ENCODE measurements at places on chromosomes 7 and 10.

DNA sequence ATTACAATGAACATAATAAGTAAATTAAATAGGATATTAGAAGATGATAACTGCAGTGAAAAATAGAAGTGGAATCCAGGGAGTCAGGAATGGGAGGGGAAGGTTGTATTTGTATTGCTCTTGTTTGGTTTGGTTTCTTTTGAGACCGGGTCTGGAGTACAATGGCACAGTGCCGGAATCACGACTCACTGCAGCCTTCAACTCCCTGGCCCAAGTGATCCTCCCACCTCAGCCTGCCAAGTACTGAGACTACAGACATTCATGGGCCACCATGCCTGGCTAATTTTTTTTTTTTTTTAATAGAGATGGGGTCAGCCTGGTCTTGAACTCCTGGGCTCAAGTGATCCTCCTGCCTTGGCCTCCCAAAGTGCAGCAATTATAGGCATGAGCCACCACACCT lies 59.9 kb upstream of the LRRC4 start:
- no peak for DNase-seq

- no peak for DNase-seq
Measured at GRCh38 chr7:80608336-80608735, 30.1 kb upstream of the CD36 start.

GRCh38 chr10:97563337-97563736 lies 9.2 kb upstream of the ANKRD2 start:
- DNase-seq: no peak

DNA sequence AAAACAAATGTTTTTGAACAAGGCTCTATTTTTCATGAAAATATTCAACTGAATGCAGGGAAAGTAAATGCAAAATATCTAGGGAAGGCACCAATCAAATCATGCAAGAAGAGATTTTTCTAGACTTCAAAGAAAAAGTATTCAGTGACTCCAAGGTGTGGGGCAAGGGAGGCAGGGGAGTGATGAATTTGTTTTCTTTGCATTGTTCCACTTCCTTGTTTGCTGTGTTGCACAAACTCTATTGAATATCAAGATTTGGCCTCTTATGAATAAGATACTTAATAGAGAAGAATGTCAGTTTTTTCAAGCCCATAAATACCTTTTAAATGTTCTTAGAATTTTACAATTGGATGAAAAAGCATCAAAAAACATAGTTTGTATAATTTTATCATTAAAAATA lies 26.4 kb downstream of the STEAP1 start:
- DNase-seq: no peak

DNA sequence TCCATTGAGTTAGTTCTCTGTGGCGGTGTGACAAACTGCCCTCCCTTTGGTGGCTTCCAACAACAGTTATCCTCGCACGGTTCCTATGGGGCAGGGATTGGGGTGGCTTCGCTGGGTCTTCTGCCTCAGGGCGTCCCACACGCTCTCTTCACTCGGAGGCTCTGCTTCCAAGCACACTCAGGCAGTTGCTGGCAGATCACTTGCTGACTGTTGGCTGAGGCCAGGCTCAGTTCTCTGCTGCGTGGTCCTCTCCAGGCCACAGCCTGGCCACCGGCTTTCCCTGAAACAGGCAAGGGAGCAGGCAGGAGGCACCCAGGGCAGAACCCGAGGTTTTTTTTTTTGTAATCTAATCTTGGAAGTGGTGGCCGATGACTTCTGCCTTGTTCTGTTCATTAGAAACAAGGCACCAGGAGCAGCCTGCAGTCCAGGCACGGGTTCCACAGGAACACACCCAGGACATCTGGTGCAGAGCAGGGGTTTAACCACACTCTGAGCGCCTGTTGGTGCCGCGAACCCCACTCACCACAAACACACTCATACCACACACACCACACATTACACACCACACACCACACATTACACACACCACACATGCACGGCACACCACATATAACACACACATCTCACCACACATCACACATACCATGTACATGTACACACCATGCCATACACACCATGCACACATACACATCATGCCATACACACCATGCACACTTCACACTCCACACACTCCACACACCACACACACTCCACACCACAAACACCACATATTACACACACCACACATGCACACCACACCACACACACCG lies 112.2 kb downstream of the PTPN20 start:
- DNase-seq: no peak

DNA sequence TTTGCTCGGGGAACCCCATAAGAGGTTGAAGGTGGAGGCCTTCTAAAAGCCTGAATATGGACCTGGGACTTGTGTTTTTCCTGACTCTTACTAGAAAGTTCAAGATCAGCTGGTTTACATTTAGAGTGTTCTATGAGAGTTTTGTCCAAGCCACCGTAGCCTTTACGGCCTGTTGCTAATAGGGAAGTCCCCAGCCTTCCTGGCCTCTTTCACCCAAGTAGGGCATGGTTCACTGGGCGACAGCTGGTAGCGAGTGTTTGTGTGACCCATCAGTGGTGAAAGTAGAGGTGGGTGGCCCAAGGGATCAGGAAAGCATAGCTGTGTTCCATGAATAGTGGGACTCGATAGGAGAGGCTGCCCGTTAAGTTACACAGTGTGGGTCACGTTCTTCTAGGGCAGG lies 60.1 kb downstream of the RABGEF1 start:
- no peak for DNase-seq

GRCh38 chr7:149866139-149866778 lies 7.5 kb upstream of the ATP6V0E2 start:
- no peak for DNase-seq

- no peak for DNase-seq
Measured at GRCh38 chr10:80489371-80490112, 35.4 kb downstream of the TSPAN14 start.

DNA sequence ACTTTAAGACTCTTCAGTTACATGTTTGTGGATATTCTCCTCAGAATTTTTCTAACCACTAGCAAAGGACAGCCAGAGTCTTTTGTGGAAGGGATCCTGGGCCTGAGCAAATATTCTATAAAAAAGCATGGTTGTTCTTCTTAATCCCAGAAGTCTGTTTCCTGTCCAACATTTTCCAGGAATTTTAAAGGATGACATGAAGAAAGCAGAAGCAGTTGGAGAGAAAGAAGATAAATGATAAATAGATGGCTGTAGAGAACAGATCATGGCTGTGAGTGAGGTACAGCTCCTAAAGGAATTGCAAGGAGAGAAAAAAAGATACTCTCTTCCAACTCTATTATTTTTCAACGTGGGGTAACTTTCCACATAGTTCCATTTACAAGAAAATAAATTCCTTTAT lies 91.8 kb upstream of the STEAP4 start:
- no peak for DNase-seq

DNA sequence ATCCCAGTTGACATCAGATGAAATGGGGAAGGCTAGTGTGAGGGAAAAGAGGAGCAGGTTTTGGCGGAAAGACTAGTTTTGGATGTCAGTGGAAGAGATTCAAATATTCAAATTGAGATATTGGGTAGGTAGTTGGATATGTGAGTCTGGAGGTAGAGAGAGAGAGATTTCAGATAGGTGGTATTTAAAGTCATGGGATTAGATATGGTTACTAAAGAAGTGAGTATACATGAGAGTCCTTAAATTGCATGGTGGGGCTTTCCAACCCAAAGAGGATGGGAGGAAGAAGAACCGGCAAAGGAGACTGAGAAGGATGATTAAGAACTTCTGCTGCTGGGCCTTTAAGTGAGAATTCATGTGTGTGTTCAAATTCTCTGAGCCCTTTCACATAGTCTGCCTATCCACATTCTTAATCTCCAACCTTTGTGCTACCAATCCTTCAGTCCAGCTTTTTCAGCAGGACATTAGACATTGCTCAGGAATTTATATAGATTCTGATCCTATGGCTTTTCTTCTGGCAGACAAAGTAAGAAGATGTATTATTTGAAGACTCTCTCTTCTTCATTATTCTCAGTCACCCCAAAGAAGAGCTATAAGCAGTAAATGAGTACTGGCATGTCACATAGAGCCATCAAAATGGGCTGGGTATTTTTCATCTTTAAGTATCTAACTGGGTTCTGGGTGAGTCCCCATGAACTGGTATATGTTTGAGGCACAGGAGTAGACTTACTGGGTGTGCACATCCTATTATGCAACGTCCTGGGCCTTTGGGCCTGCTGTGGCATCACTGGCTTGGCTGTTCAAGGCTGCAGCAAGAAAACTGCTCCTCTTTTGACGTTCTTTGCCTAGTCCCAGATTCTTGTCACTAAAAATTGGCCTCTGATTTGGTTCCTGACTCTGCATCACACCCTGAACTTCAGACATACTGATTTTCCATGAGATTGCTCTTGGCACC lies 33.6 kb downstream of the ST7 start:
- no peak for DNase-seq
